ENCODE measurements at places on chromosomes 3 and 15. TPM values are rescaled to one million over a fixed set of nuclear protein-coding genes. Genes with fewer than 3 reads are reported as not detected.

STARD9 gene
- polyA plus RNA-seq, result 14.7 TPM

MASP1 gene
- 7.2 TPM for polyA plus RNA-seq

PLSCR4 gene
- polyA plus RNA-seq, result 18.0 TPM

RAD51 gene
- 12.5 TPM for polyA plus RNA-seq

LRRC2 gene
- 2.5 TPM for polyA plus RNA-seq

CD86 gene
- polyA plus RNA-seq, result 1.9 TPM

PRTG gene
- 12.0 TPM for polyA plus RNA-seq

CASR gene
- 29.2 TPM for polyA plus RNA-seq

LMAN1L gene
- not detected for polyA plus RNA-seq
